ENCODE measurements at places on chromosomes 7 and 10.

DNA sequence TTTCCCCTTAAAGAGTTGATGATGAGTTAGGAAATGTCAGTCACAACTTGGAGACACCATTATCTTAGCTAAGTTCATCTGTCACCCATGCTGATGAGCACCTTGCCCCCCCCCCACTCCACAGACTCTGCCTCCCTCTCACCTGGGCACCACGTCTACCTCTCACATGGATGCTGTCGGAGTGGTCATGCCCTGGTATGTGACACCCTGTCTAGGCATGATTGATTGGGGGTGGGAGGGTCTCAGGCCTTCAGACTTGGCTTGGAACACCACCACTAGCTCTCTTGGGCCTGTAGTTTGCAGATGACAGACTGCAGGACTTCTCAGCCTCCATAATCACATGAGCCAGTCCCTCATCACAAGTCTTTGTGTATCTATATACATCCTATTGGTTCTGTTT is 78.0 kb downstream of the WDR37 start:
- DNase-seq: no peak

GRCh38 chr10:22681783-22682183 is 32.6 kb downstream of the PIP4K2A start:
- DNase-seq: peak; percentile 50

DNA sequence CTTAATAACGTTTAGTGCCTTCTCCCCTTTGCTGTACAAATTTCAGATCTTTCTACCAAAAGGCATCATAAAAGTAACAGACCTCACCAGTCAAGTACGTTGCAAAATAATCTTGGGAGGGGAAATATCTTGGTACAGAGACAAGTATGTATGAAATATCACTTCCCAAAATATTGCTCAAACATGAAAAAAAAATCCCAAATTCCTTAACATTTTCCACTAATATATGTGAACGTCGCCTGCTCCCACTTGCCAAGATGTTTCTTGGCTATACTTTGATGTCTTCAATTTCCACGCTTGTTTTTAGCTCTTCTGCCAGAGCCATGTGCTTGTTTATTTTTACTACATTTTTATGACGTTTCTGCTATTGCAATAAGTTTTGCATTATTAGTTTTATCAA is 223.5 kb downstream of the PLXNA4 start:
- no peak for DNase-seq

GRCh38 chr10:117005527-117006055 is 604 bp upstream of the SHTN1 start:
- DNase-seq: peak; percentile 79

DNA sequence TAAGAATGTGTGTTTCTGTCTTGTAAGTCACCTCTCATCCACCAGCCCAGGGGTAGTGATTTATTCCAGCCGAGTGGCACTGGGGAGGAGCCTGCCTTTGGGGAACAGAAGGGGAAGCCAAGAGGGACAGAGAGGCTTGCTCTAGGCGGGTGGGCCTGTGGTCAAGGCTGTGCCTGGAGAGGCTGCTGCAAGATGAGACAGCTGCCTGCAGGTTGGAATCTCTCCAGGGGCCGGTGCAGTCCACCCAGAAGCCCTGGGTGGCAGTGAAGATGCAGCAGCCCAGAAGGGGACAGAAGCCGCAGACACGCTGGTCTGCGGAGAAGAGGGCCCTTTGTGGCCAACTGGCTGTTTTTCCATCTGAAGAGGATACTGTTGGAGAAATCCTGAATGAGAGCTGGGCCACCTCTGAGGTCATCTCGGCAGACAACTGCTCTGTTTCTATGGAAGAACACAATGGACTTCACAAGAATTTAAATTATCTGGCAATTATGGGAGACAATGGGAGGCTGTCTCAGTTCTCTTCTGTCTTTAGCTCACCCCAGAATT is 175.7 kb downstream of the GFRA1 start:
- no peak for DNase-seq

DNA sequence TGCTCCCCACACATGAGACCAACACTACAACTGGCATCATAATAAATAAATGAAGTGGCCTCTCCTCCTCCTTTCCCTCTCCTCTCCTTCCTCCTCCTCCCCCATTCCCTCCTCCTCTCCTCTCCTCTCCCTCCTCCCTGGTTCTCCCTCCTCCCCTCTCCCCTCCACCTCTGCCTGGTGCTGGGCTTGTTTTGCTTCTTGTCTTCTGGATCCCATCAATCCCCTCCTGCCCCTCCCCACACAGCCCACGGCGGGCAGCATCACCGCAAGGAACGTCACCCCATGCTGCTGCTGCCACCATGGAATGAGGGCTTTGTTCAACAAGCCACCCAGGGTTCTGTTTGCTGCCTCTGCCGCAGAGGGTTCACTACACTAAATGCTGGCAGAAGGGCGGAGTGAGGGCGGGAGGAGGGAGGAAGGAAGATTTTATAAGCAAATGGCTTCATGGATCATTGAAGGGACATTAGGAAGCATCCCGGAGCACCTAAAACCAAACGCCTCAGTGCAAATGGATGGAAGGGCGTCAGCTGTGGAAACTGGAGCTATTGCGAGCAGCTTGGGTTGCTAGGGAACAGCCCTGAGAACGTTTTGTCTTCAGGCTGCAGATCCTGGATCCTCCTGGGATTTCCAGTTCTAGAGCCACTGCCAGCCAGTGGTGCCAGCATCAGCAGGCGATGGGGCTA is 379.7 kb upstream of the ZMIZ1 start:
- peak; percentile 94 for DNase-seq

- no peak for DNase-seq
These were observed 178.0 kb downstream of the NPSR1 start for GRCh38 chr7:34835901-34836600.

- no peak for DNase-seq
These were observed 15.1 kb upstream of the SLC16A12 start for GRCh38 chr10:89550509-89550908.

DNA sequence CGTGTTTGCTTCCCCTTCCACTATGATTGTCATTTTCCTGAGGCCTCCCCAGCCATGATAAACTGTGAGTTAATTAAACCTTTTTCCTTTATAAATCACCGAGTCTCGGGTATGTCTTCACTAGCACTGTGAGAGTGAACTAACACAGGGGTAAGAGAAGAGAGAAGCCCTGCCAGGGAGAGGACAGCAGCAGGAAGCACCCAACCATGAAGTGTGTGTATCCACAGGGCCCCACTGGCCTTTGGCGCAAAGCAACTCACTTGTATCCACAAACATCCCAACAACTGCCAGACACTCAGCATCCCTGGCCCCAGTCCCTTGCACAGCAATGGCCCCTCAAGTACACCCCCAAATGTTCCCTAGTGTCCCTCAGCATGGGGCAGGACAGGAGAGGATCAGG is 115.1 kb downstream of the MAD1L1 start:
- no peak for DNase-seq

- no peak for DNase-seq
These were observed 78.3 kb downstream of the RAPGEF5 start for GRCh38 chr7:22278660-22279059.

DNA sequence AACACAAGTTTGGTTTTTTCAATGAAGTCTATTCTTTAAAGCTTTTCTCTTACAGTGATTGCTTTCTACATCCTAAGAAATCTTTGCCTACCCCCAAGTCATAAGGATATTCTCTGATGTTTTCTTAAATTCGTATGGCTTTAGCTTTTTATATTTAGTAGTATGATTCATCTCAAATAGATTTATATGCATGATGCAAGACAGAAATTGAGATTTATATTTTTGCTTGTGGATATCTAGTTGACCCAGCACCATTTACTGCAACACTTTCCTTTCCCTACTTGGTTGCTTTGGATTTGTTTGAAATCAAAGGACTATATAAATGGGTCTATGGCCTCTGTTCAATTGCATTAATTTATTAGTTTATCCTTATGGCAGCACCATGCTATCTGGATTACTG is 113.9 kb downstream of the ZNF438 start:
- no peak for DNase-seq

- no peak for DNase-seq
These were observed 712.1 kb downstream of the PHTF2 start for GRCh38 chr7:78510580-78511188.

DNA sequence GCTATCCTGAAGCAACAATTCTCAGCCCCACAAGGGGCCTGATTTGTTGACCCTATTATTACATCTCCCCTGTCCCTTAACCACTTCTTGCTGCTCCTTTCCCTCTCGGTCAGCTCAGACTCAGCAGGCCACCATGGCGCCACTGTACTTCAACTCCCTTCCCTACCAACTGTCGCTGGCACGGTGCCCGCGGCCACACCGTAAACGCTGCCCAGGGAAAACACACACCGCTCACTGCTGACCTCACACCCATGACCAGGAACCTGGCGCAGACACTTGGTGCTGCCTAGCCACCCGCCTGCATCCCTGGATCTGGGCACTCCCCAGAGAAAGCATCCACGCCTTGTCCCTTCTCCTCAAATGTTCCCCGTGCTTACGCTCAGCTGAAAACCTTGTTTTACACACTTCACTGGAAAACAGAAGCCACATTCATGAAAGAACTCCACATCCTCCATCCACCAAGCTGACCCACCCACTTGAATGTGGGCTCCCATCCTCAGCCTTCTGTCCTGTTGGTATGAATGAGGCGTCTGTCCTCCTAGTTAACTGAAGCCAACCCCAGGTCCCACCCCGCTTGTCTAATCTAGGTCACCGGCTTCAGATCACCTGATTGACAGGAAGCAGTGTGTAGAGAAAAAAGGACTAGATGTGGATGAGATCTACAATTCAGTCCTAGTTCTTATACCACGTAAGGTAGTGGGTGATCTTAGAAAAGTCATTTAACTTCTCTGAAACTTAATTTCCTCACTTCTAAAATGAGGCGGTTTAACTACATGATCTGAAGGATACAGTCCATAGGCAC is 28.5 kb upstream of the CRYGN start:
- no peak for DNase-seq

DNA sequence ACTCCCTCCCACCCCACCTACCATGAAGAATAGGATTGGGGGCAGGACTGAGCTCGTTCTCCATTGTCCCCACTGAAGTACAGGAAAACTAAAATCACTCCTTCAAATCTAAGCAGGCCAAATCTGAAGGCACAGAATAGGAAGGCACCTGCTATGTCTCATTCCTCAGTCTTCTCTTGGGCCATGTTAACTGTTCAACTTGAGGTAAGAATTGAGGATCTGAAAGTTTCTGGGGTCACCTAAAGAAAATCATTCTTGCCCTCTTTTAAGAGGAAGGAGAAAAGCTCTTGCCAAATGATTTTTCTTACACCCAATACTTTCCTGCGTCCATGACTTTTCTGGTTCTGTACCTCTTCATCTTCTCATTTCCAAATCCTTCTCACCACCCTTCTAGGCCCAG is 4.9 kb downstream of the CPN1 start:
- DNase-seq: no peak

DNA sequence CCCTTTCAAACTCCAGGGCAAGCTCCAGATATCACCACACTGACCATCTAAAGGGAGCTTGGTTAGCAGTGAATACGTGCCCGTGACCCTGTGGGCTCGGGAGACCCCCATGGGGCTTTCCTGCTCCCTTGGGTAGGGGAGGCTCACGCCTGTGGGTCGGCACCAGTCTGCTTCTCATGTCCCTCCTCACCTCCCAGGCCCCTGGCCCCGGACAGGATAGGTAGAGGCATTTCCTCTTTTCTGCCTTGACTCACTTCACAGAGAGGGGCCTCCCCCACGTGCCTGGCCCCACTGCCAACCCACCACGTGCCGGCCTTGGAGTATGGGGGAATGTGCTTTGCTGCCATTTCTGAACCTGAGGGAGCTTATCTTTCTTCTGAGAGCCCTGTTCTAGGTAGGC is 131.3 kb upstream of the FAM20C start:
- no peak for DNase-seq

DNA sequence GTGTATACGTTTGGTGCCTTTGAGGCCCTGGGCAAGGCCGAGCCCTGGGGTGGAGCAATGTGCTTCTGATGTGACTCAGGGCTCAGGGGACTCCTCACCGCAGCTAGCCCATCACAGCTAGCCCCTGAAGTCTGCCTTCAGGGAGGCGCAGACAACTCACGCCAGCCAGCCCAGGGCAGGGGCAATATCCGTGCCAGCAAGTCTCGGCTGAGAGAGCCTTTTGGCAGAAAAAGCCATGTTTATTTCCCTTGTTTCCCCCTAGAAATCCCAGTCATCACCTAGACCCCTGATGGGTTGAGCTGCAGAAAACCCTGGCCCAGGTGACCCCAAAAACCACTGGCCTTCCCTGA is 90.4 kb downstream of the CHST15 start:
- DNase-seq: no peak

DNA sequence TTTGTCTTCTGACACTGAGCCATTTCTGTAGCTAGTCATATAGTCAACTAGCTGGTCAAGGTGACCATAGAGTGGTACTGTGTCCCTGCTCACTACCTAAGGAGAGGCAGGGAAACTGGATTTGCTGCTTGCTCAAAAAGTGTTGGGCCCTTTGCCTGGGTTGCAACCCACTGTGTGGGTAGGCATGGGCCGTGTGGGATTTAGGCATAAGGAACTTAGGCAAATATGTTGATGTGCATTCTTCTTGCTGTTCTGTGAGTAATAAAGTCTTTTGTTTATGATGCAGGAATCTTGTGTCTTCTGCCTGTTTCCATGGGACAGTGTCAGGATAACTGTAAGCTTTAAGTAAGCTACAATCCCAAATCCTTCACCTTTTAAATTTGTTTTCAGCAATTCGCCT is 23.1 kb upstream of the TCTN3 start:
- DNase-seq: no peak

GRCh38 chr7:79244482-79244881 is 209.0 kb downstream of the MAGI2 start:
- no peak for DNase-seq

GRCh38 chr10:52486840-52487611 is 172.9 kb downstream of the DKK1 start:
- DNase-seq: peak; percentile 43

DNA sequence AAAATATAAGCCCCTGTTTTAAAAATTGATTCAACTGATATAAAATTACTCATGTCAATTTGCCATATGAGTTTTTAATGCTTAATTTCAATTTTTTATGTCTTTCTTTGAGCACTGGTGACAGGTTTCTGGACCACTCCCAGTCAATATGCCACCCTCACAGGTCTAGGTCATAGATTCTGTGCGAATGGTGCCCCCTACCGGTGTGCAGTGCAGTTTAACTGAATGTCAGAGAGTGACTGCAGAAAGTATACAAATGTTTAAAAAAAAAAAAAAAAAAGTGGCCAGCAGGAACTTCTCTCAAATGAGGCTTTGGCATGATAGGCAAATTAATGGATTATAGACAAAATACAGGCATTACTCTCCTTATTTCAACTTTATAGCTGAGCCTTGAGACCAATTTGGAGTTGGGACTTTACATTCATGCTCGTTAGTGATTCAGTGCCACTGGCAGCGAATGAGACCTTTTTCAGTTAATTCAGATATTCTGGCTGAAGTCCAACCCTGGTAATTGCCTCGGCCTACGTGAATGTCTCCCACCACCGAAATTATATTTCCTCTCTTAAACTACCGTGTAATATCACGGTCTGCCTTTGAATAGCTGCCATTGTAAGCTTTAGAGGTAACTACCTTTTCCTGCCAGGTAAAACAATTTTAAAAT is 427.6 kb downstream of the PHTF2 start:
- DNase-seq: peak; percentile 10

DNA sequence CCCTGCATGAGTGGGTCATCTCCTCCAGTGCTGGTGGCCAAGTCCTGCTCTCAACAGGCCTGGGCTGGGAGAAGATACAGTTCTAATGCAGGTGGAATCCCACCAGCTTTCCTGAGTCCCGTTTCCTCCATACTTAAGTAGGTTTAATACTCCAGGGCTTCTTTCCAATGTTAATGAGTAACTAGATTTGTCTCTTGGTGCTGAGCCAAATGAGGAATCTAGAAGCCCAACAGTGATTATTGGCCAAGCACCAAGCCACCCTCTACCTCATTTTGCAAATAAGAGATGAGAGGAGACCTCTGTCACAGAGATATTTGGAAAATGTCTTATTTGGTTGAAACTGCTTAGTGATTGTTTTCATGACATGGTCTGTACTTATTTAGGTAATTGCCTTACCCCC is 37.1 kb downstream of the STARD3NL start:
- DNase-seq: peak; percentile 57

Data from Caki2 (cell line).